ENCODE measurements at places on chromosomes 5 and 9.

GRCh38 chr9:27073841-27074728 lies 34.9 kb upstream of the TEK start:
- no peak for DNase-seq

- DNase-seq: no peak
These were observed 188.5 kb upstream of the NREP start for GRCh38 chr5:111945535-111945934.

GRCh38 chr5:142837081-142837725 lies 67.0 kb downstream of the ARHGAP26 start:
- no peak for DNase-seq

DNA sequence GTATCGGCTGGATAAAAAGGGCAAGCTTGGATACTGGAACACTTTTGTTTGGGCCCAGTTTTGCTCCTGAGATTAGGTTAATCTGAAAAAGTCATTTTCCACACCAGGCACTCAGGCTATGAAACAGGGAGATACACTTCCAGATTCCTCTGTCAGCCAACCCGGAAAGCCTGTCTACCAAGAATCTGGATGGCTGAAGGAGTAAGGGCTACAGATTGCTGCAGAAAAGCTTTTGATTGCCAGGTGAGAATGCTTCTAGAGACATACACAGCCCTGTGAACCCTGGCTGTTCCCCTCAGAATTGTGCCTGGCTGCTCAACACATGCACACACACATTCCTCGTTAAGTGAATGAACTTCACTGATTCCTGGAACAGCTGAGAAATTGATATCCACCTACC lies 114.4 kb downstream of the PSD2 start:
- no peak for DNase-seq

DNA sequence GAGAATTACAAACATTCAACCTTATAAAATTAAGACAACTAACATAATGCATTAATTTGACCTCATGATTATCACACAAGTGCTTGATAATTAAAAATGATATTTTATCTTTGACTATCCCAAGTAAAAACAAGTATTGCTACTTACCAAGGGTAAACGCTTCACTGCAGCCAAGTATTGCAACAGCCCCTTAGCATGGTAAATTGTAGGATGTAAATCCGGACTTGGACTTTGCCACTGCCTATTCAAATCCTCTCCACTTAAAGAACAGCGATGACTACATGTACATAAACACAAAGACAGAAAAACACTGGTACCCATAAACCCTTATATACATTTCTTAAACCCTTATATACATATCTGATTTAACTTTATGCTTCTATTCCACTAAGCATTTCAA lies 155.1 kb downstream of the AGTPBP1 start:
- DNase-seq: no peak

GRCh38 chr9:120872791-120873502 lies 4.0 kb downstream of the PHF19 start:
- DNase-seq: no peak

DNA sequence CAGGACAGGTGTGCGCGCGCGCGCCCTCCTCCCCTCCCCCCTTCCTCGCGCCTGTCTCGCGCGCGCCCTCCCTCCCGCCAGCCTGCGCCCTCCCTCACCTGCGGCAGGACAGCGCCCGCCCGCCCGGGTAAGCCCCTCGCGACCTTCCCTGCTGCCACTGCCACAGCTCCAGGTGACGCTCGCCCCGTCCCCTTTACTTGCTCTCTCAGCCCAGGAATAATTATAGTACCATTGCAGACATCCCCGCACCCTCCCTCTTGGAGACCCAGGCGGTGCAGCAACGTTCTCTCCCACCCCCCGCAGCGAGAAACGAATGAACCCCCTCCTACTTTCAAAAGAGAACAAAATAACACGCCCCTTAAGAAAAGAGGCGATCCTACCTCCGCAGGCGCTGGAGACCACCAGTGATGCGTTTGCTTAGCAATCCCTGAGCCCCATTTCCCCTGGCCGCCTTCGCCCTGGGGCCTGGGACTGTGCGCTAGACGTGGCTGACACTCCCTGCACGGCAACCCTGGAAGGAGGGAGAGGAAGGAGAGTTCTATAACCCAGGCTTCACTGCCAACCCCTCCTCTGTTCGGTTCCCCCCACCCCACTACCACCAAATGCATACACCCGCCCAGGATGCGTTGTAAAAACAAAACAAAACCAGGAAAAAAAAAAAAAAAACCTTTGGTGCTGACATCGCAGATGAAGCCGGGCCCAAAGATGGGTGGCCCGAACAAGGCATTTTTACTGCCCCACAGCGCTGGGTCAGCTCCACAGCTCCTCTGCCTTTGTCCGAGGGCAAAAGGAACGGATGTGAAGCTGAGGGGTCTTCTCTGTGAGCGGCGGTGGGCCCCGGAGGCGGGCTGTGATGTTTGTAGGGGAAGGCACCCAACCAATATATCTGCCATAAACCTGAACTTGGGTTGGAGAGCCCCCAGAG lies 5.6 kb upstream of the PURA start:
- peak; percentile 20 for DNase-seq

DNA sequence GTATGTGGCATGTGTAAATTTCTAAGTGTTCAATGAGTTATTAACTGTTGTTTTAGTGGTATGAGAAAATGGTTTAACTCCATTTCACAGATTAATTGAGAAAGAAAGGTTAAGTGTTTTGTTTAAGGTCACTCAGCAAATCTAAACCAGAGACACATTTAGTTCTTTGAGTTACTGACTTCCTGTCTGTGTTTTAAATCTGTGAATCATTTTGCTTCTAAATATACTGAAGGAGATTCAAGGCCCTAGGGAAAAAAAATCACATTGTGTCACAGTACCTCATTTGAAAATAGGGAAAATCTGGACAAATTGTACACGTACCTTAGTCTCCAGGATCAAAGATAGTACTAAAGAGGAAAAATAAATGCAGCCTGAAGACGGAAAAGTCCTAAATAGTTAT lies 368.2 kb downstream of the TMEM161B start:
- DNase-seq: no peak

- no peak for DNase-seq
These were observed 405.8 kb upstream of the PTGER4 start for GRCh38 chr5:40273936-40274335.

DNA sequence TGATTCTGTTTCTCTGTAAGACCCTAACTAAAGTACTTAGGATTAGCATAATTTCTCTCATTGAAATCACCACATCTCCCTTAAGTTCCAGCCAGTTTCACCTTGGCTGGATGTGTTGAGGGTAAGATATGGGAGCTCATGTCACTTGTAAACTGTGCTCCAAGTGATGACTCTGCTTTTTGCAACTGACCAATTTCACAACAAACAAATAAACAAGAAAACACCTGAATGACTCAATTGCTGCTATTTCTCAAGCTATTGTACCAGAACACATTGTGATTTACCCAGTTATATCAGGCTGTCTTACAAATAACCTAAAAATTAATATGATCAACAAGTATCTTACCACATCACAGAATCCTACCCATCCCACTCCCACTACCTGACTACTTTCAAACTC lies 379.1 kb upstream of the KIF2A start:
- no peak for DNase-seq
